ENCODE measurements at places on chromosomes 11 and 22.

GRCh38 chr11:115769891-115770290, 265.7 kb upstream of the CADM1 start:
- no peak for DNase-seq

DNA sequence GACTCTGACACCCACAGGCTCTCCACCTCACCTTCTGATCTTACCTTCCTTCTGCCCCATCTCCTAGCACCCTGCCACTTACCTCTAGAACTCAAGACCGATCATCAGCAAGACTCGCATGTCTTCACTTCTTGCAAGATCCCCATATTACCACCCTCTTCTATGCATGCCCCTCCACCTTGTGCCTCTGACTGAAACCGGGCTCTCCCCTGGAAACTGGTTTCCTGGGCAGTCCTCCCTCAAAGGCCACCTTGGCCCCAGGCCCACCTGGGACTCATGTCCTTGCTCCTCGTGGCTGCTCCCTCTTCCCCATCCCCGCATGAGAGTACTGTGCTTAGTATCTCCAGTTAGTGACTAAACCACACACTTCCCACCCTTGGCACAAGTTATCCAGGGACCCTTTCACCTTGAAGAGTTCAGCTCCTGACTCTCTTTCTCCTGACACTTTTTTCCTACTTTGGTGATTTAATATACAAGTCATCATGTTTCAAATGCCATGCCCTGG, 136.7 kb downstream of the SPATA19 start:
- DNase-seq = no peak

DNA sequence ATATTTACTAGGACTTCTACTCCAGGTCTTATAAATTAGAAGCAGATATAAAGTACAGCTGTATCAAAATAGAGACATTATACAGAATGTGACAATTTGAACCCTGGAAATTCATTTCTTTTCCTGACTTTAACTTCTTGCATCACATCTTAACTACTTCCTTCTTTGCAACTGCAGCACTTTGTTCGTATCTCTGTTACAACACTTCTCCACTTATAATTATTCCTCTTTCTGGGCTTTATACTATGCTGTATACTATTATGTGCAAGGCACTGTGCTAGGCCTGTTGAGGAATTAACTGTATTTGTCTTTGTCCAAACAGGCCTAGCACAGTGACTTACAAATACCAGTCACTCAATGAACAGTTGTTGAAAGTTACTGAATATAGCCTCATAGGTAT, 1.8 kb upstream of the SLC36A4 start:
- DNase-seq = no peak

DNA sequence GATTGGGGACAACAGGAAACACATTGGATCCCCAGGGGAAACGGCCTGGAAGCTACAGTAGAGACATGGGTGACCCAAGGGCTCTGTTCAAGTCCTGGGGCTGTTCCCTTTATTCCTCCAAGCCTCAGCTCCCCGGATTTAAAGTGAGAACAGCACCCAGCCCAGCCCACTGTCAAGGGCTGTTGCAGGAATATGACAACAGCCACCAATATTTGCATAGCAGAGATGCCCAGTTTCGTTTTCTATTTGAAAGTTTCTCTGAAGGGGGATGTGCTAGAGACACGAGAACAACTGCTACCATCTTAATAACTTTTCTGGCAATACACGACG, 81.1 kb upstream of the WNT7B start:
- DNase-seq = no peak

DNA sequence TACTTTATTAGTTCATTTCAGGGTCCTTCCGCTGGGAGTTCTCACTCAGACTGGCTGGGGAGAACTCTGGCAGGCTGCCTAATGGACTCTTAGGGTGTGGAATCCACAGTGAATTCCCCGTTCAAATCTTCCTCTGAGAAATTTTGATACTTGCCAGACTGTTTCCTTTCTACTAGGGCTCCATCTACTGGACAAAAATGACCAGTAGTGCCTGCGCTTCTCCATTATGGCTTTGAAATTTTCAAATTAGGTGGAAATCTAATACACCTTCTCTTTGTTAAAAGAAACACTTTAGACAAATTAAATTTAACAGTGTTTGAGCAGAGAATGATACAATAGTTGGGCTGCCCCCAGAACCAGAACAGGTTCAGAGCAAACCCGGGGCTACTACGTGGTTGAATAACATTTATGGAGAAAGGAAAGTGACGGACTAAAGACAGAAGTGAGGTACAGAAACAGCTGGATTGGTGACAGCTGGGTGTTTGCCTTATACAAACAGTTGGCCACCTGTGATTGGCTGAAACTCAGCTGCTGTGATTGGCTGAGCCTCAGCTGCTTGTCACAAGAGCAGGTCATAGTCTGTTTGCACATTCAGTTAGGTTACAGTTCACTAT, 52.9 kb upstream of the FDX1 start:
- DNase-seq = peak; percentile 84

GRCh38 chr22:44698531-44699421, 3.2 kb upstream of the PRR5 start:
- DNase-seq = no peak

GRCh38 chr11:26626346-26626745, 54.3 kb upstream of the MUC15 start:
- no peak for DNase-seq

DNA sequence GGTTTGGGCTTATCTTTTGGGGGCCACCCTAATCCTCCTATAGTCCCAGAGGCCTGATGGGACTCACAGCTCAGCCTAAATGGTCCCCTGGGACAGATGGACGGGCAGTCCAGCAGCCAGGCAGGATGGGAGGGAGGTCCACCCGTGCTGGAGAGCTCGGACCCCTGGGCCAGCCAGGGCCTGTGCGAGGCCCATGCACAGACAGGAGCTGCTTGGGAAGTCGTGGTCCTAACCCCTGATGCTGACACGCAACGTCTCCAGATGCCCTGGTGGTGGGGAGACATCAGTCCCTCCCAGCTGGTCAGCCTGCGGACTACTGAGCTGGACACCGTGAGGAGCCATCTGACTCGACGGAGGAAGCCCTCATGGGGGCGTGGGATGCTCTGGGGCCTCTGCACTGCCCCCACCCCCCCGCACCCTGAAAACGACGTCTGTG, 31.2 kb upstream of the MUC5AC start:
- DNase-seq = no peak

- no peak for DNase-seq
Observed at GRCh38 chr11:8814209-8814922, 96.6 kb upstream of the AKIP1 start.

DNA sequence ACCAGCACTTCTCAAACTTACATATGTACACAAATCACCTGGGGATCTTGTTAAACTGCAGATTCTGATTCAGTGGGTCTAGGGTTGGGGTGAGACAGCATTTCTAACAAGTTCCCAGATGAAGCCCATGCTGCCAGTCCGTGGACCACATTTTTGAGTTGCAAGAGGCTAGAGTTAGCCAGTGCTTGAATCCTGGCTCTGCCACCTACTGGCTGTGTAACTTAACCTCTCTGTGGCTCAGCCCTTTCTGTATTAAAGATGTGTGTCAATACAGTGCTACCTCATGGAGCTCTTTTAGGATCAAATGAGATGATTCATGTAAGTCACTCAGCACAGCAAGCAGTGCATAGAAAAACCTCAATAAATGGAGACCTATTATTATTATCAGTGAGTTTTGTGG, 90.2 kb upstream of the ISX start:
- no peak for DNase-seq

DNA sequence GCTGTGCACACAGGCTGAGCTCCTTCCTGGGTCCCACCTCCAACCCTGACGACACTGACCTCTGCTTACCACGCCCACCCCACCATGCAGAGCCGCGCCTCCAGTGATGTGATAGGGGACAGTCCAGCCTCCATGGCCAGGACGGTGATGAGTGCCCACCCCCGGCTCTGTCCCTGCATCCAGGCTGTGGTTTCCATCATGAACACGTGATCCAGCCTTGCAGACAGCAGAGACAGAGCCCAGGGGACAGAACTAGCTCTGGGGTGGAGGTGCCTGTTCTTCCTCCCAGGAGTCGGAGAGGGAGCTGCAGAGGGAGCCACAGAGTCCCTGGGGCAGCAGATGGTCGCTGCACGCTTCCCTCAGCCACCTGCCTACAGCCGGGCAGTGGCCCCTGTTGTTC, 42.6 kb upstream of the IGSF9B start:
- no peak for DNase-seq

DNA sequence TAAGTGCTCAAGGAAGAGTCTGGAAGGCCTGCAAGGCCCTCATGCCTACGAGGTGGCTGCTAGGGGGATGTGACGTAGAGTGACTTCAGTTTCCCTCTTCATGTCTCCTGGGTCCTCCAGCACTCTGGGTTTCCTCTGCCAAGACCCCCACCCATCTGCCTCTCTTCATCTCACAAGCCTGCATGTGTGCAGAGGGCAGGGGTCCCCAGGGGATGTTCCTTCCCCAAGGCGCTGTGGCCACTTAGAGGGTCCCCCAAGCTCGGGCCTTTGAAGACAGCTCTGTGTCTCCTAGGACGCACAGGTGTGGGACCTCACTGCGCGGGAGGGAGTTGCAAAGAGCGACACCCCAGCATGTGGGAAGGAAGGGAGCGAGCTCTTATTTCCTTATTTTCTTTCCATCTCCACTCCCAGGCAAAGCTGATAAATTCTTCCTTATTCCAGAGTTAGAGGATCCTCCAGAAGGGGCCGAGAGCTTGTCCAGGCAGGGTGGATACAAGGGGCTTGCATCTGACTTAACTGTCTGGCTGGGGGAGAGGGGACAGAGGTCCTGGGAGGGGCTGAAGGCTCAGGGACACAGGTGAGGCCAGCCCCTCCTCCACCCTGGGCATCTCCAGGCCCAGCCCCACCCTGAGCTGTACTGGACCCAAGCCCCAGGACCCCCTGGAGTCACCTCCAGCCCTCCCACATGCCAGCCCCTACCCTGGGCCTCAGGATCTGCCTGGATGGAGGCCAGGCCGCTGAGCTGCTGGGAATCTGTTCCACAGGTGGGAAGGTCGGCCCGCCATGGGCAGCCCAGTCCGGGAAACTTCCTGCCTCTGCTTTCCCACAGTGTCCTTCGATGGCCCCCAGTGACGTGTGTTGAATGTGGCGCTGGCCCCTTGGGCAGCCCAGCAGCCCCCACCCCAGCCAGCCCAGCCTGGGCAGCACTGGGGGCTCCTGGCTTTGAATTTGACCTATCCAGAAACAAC, 59.7 kb upstream of the KCNQ1OT1 start:
- DNase-seq = no peak

DNA sequence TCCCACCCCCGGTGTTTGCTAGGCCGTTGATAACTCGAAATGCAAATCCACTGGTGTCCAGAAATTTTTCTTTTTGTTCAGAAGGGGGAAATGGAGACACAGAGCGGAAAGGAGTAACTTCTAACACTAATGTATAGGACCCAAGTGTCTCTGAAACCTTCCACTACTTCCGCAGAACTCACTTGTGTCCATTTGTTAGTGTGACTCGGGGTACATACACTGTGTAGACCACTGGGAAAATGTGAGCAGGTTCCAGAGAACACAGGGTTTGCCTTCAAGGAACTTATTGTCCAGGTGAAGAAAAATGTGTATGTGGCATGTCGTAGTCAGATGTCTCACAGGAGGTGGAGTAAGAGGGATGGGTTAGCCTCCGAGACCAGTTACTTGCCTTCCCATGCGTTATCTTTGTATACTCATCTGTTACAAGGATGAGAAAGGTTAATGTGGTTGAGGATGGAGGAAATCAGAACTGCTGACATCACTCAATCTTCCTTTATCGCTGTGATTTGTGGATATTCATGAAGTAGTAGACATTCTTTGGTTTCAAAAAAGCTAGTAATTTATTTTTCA, 857 bp downstream of the ARCN1 start:
- DNase-seq = no peak

GRCh38 chr22:32219026-32219425, 14.2 kb upstream of the RFPL2 start:
- DNase-seq = no peak

- no peak for DNase-seq
Observed at GRCh38 chr22:26702906-26703830, 45.8 kb downstream of the MIAT start.

DNA sequence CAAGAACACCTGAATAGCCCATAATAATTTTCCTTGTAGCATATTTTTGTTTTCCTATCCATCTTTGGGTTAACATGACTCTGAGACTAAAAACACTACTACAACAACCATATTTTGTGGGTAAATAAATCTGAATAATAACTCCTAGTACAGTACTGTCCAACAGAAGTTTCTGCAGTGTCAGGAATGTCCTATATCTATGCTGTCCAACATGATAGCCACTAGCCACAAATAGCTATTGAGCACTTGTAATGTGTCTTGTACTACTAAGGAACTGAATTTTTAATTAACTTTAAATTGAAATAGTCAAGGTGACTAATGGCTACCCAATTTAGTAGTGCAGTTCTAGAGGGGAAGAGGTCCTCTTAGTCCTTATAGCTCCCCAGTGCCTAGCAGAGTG, 135.6 kb downstream of the CADM1 start:
- no peak for DNase-seq

- no peak for DNase-seq
Observed at GRCh38 chr11:63240791-63241379, 2.5 kb downstream of the SLC22A25 start.

DNA sequence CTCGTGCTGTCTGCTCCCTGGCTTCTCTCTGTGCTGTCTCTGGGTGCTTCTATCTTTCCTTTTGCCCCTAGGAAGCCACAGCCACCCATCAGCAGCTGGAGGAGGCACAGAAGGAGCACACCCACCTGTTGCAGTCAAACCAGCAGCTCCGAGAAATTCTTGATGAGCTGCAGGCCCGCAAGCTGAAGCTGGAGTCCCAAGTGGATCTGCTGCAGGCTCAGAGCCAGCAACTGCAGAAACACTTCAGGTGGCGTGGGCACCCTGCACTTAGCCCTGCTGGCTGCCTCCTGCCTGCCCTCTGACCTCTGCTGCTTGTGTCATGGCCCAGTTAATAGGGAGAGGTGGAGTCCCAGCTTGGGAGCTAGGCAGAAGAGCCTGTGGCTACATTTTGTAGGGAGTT, 67.8 kb downstream of the CEP164 start:
- no peak for DNase-seq

DNA sequence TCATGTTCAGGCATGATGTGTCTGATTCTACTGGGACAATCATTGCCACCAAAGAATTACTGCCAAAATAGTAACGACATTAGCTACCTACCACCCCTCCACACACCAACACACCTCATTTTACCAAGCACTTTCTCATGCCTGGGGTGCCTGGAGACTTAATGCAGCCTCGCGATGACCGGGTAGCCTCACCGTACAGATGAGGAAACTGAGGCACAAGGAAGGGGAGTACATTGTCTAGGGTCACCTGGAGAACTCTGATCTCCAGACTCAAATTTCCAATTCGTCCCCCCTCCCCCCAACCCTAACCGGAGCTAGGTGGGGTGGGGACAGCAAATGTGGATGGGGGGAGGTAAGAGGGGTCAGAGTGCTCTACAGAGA, 2.7 kb upstream of the RTN4RL2 start:
- DNase-seq = peak; percentile 28

DNA sequence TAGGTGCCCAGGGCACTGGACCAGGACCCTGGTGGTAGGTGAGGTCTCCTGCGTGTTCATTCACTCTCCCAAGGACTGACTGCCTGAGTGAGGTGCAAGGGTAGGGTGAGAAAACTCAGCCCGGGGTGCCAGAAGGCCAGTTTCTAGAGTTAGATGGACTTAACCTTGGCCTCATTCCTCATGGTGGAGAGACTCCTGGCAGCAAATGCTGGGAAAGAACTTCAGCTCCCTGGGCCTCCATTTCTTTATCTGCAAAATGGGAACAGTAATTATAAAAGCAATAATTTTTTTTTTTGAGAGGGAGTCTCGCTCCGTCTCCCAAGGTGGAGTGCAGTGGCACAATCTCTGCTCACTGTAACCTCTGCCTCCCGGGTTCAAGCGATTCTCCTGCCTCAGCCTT, 47.7 kb downstream of the TRIOBP start:
- DNase-seq = no peak

- DNase-seq = no peak
Observed at GRCh38 chr11:86888164-86889000, 66.8 kb downstream of the FZD4 start.

- no peak for DNase-seq
Observed at GRCh38 chr11:4695442-4695841, 2.2 kb downstream of the OR51E2 start.

All from NCI-H774 (cell line).